ENCODE measurements at places on chromosomes 3 and 15. TPM values are rescaled to one million over a fixed set of nuclear protein-coding genes. Genes with fewer than 3 reads are reported as not detected.

- no peaks in the 10 kb centered on the region for H3K36me3 ChIP-seq
- peak overlapping the region; percentile 73 for H3K27ac ChIP-seq
- DNase-seq, result peak; percentile 97
- no peaks in the 10 kb centered on the region for H3K27me3 ChIP-seq
- H3K4me3 ChIP-seq, result peak overlapping the region; percentile 19
Observed at GRCh38 chr3:47009225-47010110, 30.0 kb downstream of the NBEAL2 start.

DNA sequence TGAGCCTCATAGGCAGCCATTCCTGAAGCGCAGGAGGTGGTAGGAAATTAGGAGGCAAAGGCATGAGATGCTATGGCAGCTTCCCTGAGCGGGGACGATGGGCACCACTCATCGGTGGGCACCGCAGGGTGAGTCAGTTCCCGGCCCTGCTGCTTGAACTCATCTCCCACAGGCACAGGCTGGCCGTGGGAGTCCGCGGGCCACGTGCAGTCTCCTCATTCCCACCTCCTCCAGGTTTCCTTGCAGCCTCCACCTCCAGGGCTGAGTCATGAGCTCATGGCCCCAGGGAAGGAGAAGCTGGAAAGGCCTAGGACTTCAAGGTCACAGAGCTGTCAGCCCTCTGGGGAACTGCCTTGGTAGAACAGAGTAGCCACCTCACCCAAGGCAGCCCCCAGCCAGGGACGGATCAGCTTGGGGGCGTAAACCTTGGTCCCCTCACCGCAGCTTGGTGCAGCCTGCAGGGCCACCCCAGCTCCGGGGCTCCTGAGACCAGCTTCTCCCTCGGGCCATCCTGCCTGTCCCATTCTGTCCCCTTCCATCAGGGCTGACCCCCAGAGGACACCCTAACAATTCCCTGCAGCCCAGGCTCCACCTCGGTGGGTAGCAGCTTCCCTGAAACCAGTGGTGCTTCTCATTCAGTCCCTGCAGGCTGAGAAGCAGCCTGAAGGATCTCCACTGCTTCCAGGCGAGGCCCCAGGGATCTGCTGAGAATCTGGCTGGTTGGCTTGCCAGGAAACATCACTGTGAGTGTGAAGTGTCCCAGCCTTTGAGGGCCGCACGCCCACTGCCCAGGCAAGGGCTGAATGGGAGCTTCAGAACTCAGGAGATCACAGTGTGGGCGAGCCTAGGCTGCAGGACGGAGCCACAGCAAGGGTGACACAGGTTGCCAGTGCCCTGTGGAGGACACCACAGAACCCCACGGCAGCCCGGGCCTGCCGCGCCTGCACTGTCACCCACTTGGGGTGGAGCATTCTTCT is 150.7 kb upstream of the MEF2A start:
- no peak overlapping the region for H3K27ac ChIP-seq
- H3K4me1 ChIP-seq, result no peaks in the 10 kb centered on the region
- no peaks in the 10 kb centered on the region for H3K36me3 ChIP-seq
- H3K27me3 ChIP-seq, result no peaks in the 10 kb centered on the region

- DNase-seq, result no peak
- no peak overlapping the region for H3K27ac ChIP-seq
Observed at GRCh38 chr15:100767001-100767825, 112.4 kb upstream of the ALDH1A3 start.

DNA sequence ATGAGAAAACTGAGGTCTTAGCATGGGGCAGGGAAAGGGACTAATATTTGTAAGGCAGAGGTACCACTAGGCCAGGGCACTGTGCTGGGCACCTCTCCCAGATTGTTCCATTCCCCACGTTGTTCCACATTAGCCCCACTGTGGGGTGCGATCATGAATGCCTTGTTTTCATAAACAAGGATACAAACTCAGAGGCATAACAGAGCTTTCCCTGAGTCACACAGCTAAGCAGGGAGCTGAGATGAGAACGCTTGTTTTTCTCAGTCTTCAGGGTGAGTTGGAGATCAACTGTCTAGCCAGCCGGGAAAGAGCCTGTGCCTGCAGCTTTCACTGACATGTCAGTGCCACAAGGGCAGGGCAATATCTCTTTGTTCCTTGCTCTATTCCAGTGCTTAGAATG is 47.9 kb upstream of the ITGA11 start:
- no peaks in the 10 kb centered on the region for H3K4me1 ChIP-seq
- no peak for DNase-seq
- H3K4me3 ChIP-seq, result no peak overlapping the region
- no peaks in the 10 kb centered on the region for H3K36me3 ChIP-seq
- no peak overlapping the region for H3K27ac ChIP-seq

- H3K36me3 ChIP-seq, result no peaks in the 10 kb centered on the region
- H3K4me3 ChIP-seq, result no peak overlapping the region
- H3K27me3 ChIP-seq, result no peaks in the 10 kb centered on the region
- peaks cover 10% of the 10 kb centered on the region for H3K4me1 ChIP-seq
- no peak overlapping the region for H3K27ac ChIP-seq
Observed at GRCh38 chr15:74383695-74384565, 16.5 kb upstream of the CYP11A1 start.

DNA sequence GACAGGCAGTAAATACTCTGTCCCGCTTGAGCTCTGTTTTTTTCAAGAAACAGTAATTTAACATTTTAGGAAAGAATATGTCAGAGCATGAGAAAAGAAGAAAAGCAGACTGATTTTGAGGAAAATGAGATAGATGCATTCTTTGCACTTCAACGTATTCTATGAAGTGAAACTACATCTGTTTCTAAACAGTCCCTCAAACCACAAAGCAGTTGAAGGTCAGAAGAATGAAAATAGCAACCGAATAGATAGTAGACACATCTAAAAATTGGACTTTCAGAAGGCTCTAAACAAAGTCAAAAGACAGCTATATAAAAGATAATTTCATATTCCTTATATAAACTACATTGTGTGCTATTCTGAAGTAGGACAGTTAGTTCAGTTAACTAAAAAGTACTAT is 172.6 kb upstream of the LRRC3B start:
- H3K36me3 ChIP-seq, result no peaks in the 10 kb centered on the region
- H3K27ac ChIP-seq, result no peak overlapping the region
- H3K4me1 ChIP-seq, result no peaks in the 10 kb centered on the region

GRCh38 chr3:126156468-126156867 is 23.9 kb downstream of the ALDH1L1 start:
- DNase-seq, result no peak
- H3K36me3 ChIP-seq, result no peaks in the 10 kb centered on the region
- H3K27me3 ChIP-seq, result no peaks in the 10 kb centered on the region

DNA sequence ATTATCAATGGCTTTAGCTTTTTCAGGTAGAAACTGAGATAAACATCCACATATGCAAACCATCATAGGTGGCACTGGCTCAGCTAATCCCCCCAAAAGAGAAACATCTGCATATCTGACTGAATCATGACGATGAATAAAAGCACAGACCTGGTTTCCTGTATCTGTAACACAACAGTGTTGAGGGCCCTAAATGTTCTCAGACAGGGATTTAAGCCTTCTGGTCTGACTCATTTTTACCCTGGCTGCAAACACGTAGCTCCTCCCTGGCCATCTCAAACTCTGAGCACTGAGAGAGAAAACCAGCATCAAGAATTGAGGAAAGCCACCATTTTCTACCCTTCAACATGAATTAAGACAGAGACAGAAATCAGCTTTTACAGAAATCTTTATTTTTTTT is 35.2 kb downstream of the GLB1 start:
- H3K4me1 ChIP-seq, result no peaks in the 10 kb centered on the region
- H3K27ac ChIP-seq, result no peak overlapping the region
- no peaks in the 10 kb centered on the region for H3K36me3 ChIP-seq
- no peak for DNase-seq
- no peak overlapping the region for H3K4me3 ChIP-seq

GRCh38 chr3:126621627-126622345 is 33.1 kb downstream of the TXNRD3 start:
- H3K36me3 ChIP-seq, result peaks cover 4% of the 10 kb centered on the region
- H3K4me1 ChIP-seq, result peaks cover 4% of the 10 kb centered on the region
- no peaks in the 10 kb centered on the region for H3K27me3 ChIP-seq
- no peak for DNase-seq

- no peaks in the 10 kb centered on the region for H3K36me3 ChIP-seq
- H3K27ac ChIP-seq, result no peak overlapping the region
- H3K4me3 ChIP-seq, result no peak overlapping the region
- H3K4me1 ChIP-seq, result no peaks in the 10 kb centered on the region
- no peak for DNase-seq
Observed at GRCh38 chr3:177948716-177949425, 587.4 kb upstream of the KCNMB2 start.

CCR3 gene
- not detected for polyA plus RNA-seq

HRG gene
- polyA plus RNA-seq, result not detected

ARNT2 gene
- polyA plus RNA-seq, result 3.8 TPM

PLA1A gene
- polyA plus RNA-seq, result 0.07 TPM

NEK10 gene
- polyA plus RNA-seq, result 0.82 TPM

LMAN1L gene
- not detected for polyA plus RNA-seq

CYP8B1 gene
- not detected for polyA plus RNA-seq

GPR160 gene
- polyA plus RNA-seq, result 2.6 TPM
